MV-4-11 (cell line): ENCODE measurements at places on chromosomes 11 and 22.
A peak's percentile ranks its signal among the peaks of the same experiment; 100 is the strongest.

GRCh38 chr11:108538022-108538424 lies 39.8 kb upstream of the POGLUT3 start:
- peak; percentile 49 for DNase-seq

- no peak for DNase-seq
Measured at GRCh38 chr11:1531449-1532013, 40.5 kb downstream of the DUSP8 start.

GRCh38 chr22:46071451-46072109 lies 78.7 kb upstream of the PPARA start:
- peak; percentile 35 for DNase-seq

DNA sequence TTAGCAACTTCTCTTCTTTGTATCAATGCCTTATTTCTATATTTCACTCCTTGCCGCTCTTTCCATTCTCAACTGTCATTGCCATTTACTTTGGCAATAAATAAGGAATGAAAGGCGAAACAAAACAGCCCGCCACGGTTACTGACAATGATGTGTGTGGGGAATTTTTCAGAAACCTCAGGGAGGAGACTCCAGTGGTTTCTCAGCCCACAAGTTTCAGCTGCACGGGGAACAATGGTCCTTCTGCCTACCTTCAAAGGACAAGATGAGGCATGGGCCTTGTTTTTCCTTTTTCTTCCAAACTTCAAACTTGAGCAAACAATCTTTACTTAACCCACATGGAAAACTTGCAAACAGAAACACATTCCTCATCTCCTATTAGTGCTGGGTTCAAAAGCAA lies 409.4 kb downstream of the METTL15 start:
- DNase-seq = no peak

DNA sequence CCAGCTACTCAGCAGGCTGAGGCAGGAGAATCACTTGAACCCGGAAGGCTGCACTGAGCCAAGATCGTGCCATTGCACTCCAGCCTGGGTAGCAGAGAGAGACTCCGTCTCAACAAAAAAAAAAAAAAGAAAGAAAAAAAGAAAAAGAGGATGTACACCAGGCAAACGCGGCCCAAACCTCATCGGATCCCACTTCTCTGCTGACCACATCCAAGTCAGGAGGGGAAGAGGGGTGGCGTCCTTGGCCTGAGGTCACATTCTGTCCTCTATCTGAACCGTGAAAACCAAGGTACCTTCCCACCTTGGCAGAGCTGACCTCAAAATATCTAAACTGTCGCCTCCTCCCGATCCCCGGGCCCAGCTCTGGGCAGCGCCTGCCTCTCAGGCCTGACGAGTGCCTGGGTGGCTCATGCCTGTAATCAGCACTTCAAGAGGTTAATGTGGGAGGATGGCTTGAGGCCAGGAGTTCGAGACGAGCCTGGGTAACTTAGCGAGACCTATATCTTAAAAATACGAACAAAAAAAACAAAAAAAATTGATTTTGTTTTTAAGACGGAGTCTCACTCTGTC lies 25.1 kb downstream of the RGL4 start:
- DNase-seq = peak; percentile 67

DNA sequence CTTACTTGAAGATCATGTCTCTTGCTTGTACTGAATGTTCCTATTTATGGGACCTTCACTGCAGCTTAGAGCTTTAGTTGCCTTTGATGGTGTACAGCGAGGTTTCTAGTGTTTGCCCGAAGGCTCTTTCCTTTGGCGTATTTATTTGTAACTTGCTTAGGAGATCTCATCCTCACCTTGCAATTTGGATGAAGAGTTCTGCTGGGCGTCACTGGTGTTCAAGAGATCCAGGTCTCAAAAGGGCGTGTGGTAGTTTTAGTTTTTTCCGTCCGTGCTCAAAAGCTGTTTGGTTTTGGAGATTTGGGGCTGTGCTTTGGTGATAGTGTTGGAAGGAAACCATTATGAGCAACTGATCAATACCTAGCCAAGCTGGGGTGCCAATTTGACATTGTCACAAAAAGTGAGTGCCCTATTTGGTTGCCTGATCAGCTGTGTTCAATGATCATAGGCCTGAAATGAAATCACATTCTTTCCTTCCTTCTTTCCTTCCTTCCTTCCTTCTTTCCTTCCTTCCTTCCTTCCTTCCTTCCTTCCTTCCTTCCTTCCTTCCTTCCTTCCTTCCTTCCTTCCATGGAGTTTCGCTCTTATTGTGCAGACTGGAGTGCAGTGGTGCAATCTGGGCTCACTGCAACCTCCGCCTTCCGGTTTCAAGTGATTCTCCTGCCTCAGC lies 69.7 kb upstream of the GRAMD1B start:
- DNase-seq = no peak

GRCh38 chr22:38424525-38425080 lies 30.4 kb downstream of the KCNJ4 start:
- no peak for DNase-seq

DNA sequence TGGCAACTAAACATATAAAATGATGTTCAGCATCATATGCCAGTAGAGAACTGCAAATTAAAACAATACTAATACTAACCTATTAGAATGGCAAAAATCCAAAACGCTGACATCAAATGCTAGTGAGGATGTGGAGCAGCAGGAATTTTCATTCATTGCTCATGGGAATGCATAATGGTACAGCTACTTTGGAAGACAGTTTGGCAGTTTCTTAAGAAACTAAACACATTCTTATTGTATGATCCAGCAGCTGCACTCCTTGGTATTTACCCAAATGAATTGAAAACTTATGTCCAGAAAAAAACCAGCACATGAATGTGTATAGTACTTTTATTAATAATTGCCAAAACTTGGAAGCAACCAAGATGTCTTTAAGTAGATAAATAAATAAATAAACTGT lies 258.0 kb downstream of the TENM4 start:
- no peak for DNase-seq

DNA sequence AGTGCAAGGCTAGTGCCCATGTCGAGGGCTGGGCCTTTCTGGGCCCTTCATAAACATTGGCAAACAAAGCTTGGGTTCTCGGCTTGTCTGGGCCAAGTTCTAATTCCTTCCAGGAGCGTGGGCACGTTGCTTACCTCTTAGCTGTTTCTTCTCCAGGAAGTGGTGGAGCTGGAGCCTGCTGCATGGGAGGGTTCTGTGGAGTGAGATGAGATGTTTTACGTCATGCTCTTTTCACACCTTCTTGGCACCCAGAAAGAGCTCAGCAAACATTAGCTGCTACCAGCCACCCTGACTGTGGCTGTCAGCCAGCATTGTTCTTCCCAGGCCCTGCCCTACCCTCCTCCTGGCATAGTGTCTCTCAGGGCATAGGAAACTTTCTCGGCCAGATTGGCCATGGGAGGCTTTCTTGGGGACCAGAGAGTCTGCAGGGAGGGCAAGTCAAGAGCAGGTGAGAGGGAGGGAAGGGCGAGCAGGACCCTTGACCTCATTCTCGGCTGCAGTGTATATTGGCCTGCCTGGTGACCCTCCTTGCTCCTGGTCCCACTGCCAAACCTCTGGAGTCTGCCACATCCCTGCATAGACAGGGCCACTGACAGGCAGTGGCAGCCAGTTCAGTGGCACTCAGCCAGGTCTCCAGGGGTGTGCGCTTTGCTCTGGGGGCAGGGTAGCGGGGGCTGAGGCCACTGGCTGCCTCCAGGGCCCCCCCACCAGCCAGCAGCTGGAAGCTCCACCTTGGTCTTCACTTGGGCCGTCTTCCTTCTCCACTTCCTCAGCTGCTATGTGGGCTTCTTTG lies 98.8 kb downstream of the BCR start:
- DNase-seq = no peak

DNA sequence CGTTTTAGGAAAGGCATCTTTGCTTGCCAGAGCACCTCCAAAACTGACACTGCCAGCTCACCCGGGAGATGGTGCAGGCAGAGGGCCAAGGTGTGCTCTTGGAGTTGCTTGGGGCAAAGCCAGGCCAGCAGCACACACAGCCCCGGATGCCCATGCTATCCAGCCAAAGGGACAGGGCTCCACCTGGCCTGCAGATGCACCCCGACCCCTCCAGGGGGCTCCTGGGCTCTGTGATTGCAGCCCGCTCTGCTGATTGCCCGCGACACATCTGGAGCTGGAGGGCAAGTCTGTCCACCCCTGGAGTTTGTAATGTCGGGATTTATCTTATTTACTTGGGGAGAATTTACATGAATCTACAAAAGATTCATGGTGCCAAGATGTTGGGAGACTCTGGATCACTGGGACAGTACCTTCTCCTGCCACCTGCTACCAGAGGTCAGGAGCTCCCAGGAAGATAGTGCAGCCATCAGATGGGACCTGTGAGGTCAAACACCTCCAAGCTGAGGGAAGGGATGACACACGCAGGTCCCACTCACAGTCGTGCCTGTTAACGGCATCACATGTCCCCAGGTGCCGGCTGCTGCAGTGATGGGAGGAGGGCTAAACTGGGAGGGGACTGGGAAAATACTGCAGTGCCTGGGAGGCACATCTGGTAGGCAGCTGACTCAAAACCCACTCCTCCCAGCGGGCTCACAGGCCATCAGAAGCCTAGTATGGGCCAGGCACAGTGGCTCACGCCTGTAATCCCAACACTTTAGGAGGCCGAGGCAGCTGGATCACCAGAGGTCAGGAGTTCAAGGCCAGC lies 17.2 kb downstream of the CBX7 start:
- DNase-seq = no peak

DNA sequence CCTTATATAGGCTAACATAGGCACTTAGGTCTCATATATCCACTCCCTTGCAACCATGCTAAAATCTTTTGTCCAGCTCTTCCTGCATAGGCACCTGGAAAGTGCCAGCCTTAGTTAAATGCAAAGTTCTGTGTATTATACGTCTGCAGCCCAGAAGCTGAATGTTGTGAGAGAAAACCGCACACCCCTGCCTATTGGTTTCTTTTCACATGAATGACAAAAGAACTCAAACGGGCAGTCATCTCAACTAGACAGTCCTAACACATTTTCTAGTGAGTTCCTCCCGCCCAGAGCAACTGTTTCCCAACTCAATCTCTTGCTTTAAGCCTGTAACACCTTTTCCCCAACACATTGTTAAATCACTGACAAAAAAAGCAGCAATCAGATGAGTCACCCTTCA lies 69.4 kb upstream of the SC5D start:
- no peak for DNase-seq

DNA sequence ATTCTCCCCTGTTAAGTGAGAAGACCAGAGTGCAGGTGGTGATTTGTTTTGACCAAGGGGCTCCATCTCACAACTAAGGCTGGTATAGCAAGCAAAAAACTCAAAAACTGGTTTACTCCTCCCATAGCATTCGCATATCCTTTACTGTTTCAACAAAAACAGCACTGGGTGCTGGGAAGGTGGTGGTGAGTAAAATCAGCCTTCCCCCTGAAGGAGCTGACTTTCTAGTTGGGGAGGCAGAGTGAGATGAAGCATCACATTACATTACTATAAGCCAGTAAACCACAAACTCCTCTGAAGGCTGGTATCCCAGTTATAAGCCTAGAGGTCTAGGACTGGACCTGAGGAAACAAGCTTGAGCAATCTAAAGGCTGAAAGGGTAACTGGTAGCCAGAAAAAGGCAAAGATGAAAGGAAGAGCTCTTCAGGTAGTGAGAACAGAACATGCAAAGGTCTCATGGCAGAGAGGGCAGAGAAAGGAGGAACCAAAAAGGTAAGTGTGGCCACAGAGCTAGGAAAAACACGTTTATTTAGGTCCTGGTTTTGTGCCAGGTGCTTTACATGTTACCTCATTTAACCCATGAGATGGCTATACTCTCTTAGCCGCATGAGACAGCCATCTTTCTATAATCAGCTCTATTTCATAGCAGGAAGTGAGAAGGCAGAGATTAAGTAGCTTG lies 22.3 kb downstream of the TMEM123 start:
- peak; percentile 52 for DNase-seq

- peak; percentile 60 for DNase-seq
Measured at GRCh38 chr11:72831521-72832300, 17.5 kb downstream of the ATG16L2 start.

- DNase-seq = peak; percentile 86
Measured at GRCh38 chr22:45291931-45292290, 7.2 kb downstream of the UPK3A start.

- DNase-seq = no peak
Measured at GRCh38 chr11:105156720-105157119, 17.2 kb upstream of the CARD18 start.

- DNase-seq = peak; percentile 48
Measured at GRCh38 chr11:80168796-80169195, 728.0 kb upstream of the TENM4 start.

DNA sequence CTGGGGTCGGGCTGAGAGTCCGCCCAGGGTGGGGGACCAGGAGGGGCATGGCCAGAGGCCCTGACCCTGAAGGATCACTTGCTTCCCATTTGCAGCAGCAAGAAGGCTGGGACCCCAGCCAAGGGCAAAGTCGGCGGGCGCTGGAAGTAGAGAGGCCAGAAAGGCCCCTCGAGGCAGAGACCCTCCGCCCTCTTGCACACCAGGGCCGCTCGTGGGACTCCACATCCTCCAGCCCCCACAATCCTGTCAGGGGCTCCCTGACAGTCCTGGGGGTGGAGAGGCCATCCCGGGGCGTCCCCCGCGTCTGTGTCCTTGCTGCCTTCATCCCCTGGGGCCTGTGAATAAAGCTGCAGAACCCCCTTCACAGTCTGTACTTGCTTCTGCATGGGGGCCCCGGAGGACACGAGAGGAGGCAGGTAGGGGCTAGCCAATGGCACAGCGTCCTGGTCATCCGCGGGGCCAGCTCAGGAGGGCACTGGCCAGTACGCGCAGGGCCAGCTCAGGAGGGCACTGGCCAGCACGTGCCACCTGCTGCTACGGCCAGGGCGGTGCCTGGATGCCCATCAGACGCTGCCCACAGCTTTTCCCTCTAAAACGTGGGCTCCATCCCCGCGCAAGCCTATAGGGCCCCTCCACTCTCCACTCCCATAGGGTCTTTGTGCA lies 8.7 kb upstream of the MRPL23 start:
- no peak for DNase-seq

GRCh38 chr11:60762851-60763691 lies 6.4 kb downstream of the MS4A15 start:
- no peak for DNase-seq

DNA sequence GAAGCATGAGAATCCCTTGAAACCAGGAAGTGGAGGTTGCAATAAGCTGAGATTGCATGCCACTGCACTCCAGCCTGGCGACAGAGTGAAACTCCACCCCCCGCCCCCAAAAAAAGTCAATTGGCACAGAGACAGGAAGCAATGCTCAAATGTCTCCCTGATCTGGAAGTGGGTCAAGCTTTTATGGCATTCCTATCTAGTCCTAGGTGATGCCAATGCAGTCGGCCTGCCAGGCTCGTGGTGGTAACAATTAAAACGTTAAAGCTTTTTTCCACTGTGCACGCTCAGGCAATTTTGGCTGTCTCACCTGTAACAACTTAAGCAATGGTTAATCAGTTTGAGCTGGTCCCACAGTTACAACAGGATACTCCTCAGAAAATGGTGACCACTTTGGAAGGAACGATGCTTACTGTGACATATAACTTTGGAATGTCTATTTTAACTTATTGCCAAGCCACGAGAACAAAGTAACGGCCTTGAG lies 18.9 kb upstream of the PISD start:
- DNase-seq = peak; percentile 19

DNA sequence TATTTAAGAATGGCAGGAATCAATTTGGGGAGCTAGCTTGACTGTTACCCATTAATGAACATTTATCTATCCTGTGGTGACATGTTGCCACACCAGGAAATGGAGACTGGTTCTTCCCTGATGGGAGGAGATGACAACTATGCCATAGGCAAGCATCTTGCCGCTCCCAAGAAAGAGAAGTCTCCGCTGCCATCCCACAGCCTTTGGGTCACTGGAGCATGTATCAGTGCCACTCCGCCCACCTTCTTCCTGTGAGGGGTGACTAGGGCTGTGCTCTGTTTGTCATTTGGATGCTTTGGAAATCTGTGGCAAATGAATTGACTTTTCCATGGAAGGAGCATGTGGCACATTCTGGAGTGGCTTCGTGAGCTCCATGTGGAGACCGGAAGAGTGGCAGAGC lies 6.5 kb downstream of the STIP1 start:
- DNase-seq = no peak

- DNase-seq = peak; percentile 6
Measured at GRCh38 chr22:33000342-33001280, 57.6 kb downstream of the SYN3 start.
